ENCODE measurements at places on chromosomes 11 and 22. TPM values are rescaled to one million over a fixed set of nuclear protein-coding genes. Genes with fewer than 3 reads are reported as not detected.

The ZNF70 gene
- total RNA-seq = 4.9 TPM

The KCNQ1 gene
- total RNA-seq = 6.5 TPM

- no peak for DNase-seq
- H3K27me3 ChIP-seq = peaks cover 37% of the 10 kb centered on the region
- H3K4me1 ChIP-seq = peaks cover 4% of the 10 kb centered on the region
- peak overlapping the region; percentile 48 for H3K4me3 ChIP-seq
These were observed 527 bp downstream of the CARD10 start for GRCh38 chr22:37518509-37519267.

DNA sequence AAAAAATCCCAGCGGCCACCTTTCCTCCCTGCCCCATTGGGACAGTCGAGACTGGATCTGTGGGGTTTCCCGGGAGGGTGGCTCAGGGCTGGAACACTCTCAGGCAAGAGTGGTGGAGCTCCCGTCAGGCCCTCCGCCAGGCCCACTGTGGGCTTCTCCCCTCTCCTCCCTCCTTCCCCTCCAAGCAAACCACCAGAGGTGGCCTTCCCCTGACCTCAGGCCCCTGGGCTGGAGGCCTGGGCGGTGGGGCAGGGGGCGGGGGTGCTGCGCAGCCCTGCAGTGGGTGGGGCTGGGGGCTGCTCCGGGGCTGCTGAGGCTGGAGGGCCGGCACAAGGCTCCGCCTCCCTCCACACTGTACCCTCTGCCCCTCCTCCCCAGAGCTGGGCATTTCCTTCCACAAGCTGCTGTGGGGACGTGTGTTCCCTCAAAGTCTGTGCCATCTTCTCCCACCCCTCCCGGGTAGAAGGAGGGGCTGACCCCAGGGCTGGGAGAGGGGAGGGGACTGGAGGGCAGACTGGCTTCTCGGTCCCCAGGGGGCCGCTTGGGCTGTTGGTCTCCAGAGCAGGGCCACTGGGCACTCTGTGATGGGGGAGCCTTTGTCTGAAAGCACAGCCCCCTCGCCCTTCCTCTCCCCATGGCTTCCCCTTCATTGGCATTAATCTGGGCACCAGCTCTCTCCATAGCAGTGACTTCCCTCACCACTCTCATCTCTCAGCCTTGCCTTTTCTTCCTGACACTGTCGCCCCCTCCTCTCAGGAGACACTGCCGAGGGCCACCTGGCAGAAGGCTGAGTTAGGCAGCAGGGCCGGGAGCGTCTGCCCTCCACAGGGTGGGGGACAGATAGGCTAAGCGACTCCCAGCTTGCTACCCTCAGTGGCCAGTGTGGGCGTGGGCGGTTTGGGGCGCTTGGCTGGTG lies 7.1 kb downstream of the RCOR2 start:
- no peak for DNase-seq
- H3K27ac ChIP-seq = no peak overlapping the region
- H3K4me1 ChIP-seq = no peaks in the 10 kb centered on the region
- H3K4me3 ChIP-seq = no peak overlapping the region
- peaks cover 43% of the 10 kb centered on the region for H3K36me3 ChIP-seq
- no peaks in the 10 kb centered on the region for H3K27me3 ChIP-seq

GRCh38 chr11:18705651-18706281 lies 7.2 kb downstream of the TMEM86A start:
- H3K27me3 ChIP-seq = peaks cover 14% of the 10 kb centered on the region
- no peak overlapping the region for H3K27ac ChIP-seq
- no peak for DNase-seq
- H3K4me1 ChIP-seq = peaks cover 21% of the 10 kb centered on the region
- no peaks in the 10 kb centered on the region for H3K36me3 ChIP-seq
- peak overlapping the region; percentile 88 for H3K4me3 ChIP-seq

GRCh38 chr11:75635066-75635862 lies 33.6 kb downstream of the MAP6 start:
- H3K36me3 ChIP-seq = no peaks in the 10 kb centered on the region
- no peak overlapping the region for H3K27ac ChIP-seq
- peaks cover 30% of the 10 kb centered on the region for H3K27me3 ChIP-seq
- DNase-seq = no peak
- H3K4me3 ChIP-seq = no peak overlapping the region
- H3K4me1 ChIP-seq = peaks cover 11% of the 10 kb centered on the region

DNA sequence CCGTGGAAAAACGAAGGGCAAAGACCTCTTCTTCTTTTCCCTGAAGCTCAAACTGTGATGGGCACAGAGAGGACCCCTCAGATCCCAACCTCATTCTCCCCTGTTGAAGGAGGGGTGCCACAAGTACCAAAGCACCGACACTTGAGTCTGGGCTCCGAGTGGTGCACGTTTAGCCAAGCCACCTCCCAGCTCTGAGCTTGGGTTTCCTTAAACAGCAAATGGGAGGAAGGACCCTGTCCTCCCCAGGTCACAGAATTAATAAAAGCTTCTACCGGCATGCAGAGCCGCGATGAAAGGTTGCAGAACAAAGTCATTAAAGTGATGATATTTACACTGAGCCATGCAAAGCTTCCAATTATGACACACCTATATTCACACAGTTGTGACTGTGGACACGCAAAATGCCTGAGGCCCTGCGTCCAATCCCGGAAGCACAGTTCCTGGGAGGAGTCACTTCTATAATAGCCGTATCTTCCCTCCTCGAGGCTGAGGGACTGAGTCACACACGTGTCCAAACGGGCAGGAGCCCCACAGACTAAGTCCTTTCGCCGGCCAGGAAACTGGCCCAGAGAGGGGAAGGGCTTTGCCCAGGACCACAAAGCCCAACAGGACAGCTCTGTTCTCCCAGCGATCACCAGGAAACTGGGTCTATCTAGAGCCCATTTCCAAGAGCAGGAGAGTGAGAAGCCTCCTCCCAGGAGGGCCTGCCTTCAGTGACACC lies 922 bp upstream of the CSNK1E start:
- H3K4me3 ChIP-seq = peak overlapping the region; percentile 81
- no peak for DNase-seq
- peaks cover 2% of the 10 kb centered on the region for H3K36me3 ChIP-seq
- peaks cover 42% of the 10 kb centered on the region for H3K4me1 ChIP-seq
- H3K27ac ChIP-seq = peak overlapping the region; percentile 75
- H3K27me3 ChIP-seq = no peaks in the 10 kb centered on the region

DNA sequence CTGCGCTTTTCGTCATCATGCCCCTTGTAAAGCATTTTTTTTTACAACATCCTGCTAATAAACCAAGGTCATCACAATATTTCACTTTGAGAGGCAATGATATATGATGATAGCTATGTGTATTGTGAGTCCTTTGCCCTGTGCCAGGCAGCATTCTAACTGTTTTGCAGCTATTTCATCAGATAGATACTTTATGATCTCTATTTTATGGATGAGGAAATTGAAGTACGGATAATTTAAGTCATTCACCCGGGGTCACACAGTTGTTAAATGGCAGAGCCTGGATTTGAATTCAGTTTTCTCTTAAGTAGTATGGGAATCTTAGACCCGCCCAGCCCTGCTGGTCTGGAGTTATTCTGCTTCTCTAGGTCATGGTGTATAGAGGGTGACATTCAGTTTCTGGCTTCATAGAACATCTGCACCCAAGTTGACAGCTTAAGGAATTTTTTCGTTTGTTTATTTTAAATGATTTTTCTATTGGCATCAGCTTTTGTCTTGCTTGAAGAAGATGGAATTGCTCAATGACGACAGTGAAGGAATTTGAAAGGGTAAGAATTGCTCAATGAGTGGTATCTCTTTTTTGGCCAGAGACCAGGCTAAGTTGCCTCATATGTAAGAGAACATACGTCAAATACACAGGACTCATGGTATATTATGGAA lies 926 bp downstream of the PRR5L start:
- DNase-seq = no peak
- H3K4me1 ChIP-seq = no peaks in the 10 kb centered on the region
- H3K27me3 ChIP-seq = peaks cover 12% of the 10 kb centered on the region
- no peak overlapping the region for H3K27ac ChIP-seq
